Small intestine (tissue), 16 donors: ENCODE measurements at places on chromosomes 7 and 10. TPM values are rescaled to one million over a fixed set of nuclear protein-coding genes. Genes with fewer than 3 reads are reported as not detected.
A peak's percentile ranks its signal among the peaks of the same experiment; 100 is the strongest.

GRCh38 chr7:156014808-156015207 is 202.5 kb upstream of the SHH start:
- no peak for DNase-seq

- no peak for DNase-seq
These were observed 116.4 kb downstream of the TSPAN12 start for GRCh38 chr7:120741371-120742042.

GRCh38 chr7:33946094-33946699 is 40.9 kb downstream of the BMPER start:
- DNase-seq: no peak

Gene SPDYE16
- polyA plus RNA-seq: not detected

- no peak for DNase-seq
These were observed 15.4 kb downstream of the CCDC136 start for GRCh38 chr7:128807191-128807590.

GRCh38 chr10:7551950-7552716 is 114.6 kb downstream of the ITIH5 start:
- DNase-seq: no peak

Gene MCU
- polyA plus RNA-seq: 43.3 TPM

DNA sequence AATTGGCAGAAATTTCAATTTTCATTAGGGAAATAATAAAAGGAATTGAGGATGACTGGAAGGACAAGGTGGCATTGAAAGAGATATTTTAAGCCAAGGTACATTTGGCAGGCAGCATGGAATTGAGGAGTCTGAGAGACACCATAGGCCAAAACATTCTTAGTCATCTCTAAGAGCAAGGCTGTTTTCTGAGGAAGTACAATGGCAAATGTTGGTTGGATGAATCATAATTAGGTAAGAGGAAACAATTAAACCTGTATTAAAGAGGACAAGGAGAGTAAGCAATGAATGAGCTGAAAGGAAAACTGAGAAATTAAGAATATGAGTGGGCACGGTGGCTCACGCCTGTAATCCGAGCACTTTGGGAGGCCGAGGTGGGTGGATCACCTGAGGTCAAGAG is 86.3 kb downstream of the MRPL32 start:
- no peak for DNase-seq

Gene UCN3
- 2.2 TPM for polyA plus RNA-seq

DNA sequence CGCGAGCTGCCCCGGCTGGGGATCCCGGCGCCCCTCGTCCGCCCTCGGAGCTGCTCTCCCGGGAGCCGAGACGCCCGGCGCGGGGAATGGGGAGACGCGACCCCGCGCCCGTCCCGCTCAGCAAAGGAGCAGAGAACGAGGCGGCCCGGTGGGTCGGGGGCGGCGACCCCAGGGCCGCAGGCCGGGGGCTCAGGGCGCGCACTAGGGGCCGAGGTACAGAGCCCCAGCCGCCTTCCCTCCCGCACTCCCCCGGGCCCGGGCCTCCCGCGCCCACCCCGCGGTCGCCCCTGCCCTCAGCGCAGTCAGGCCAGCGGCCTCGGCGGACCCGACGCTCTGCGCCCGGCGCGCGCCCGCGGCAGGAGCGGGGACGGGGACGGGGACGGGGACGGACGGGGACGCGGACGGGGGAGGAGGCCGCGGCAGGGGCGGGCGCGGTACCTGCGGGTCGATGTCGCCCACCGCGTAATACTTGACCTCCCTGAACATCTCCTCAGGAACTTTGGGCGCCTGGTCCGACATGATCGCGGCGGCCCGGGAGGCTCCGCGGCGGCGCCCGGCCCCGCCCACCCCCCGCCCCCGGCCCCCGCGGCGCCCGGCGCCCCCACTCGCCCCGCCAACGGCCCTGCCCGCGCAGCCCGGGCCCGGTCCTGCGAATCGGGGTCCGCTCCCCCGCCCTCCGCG is 373 bp downstream of the PAXIP1 start:
- peak; percentile 45 for DNase-seq

- DNase-seq: no peak
These were observed 23.1 kb upstream of the SRGN start for GRCh38 chr10:69064762-69065328.

DNA sequence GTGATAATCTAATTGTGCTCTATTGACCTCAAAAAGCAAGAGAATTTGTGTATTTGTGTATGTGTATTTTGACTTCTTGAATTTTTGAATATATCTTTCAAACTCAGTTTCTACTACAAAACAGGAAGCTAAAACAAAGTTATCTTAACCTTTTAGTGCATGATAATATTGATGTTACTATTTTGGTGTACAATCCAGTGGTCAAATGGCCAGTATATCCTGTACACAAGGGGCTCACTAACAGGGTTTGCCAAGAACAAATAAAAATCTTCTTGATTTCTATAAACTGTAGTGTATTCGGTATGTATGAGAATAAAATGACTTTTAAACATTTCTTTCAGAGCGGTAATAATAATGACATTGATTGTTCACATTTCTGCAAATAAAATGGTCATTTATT is 69.6 kb downstream of the FOXP2 start:
- DNase-seq: no peak

Gene TUBB8
- polyA plus RNA-seq: 0.13 TPM

GRCh38 chr7:47551668-47552440 is 30.1 kb downstream of the TNS3 start:
- DNase-seq: peak; percentile 74

DNA sequence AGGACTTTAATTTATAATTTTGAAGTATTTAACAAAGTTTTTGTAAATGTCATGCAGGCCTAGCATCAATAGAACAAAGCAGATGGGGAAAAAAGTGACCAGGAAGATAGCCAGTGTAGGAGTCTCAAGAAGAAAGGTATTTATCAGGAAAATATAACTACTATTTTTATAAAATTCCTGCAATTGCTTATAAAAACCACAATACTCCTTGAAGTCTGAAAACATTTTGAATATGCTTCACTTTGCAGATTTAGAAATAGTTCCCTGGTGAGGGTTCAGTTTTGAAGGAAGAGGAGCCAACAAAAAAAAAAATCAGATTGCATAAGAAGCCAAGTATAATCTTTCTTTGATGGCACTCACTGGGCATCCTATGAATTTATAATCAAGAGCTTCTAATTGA is 34.1 kb downstream of the MTERF1 start:
- no peak for DNase-seq

Gene SPDYE9
- not detected for polyA plus RNA-seq

DNA sequence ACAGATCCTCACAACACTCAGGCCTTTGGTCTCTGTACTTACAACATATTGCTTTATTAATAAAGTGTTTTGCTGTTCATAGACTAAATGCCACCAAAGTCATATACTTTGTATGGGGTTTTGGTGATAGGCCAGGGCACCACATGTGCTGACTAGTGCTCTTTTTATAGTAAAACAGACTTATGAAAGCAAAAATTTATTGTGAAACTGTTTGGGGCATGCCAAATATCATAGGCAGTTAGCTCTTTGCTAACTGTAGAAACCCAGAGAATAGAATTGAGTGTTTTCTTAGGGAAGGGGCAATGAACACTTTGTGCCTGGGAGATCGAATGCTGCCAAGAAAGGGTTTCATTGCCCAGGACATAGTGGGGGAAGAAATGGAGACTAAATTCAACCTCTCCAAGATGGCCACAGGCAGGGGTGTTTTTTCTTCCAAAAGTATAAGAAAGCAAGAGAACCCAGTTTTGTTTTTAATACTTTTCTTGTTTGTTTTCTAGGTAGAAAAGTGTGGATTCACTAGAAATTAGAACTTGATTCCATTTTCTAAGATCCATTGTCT is 142.7 kb downstream of the TRIL start:
- no peak for DNase-seq

DNA sequence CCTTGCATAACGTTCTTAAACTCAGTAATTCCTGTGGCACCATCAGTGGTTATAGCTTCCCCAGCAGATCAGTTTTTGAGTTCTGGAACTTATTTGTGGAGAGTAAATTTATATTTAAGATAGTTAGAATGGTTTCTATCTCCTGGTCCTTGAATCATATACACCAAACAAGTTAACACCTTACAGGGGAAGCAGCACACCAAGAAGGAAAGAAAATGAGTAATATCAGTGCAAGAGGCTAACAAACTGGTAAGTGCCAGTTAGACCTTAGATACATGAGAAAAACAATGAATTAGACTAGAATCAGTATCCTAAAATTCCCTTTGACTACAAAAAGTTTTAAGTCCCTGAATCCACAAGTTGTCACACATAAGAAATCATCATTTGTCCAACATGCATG is 54.2 kb downstream of the ABI1 start:
- DNase-seq: no peak

- DNase-seq: peak; percentile 64
These were observed 128.6 kb upstream of the KCTD7 start for GRCh38 chr7:66500087-66500486.

- DNase-seq: no peak
These were observed 168.7 kb upstream of the HABP2 start for GRCh38 chr10:113384181-113384580.

Gene BLVRA
- polyA plus RNA-seq: 3.4 TPM

- no peak for DNase-seq
These were observed 6.5 kb downstream of the GNB2 start for GRCh38 chr7:100679927-100680575.

DNA sequence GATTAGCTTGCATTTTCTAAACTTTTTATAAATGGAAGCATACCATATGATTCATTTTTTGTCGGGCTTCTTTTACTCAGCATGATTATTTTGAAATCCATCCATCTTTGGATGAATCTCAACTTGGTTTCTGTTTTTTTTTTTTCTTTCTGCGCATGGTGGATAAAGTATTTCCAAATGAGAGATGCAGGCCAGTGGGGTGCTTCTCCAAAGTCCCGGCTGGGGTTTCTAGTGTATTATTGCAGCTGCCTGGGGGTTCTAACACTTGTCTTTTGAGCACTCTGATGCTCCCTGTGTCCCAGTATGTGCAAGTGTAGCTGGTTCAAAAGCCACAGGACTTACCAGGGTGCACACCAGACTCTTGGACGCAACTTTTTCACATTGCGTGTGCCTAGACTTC is 70.9 kb upstream of the LOXL4 start:
- DNase-seq: no peak

Gene COL26A1
- polyA plus RNA-seq: not detected

Gene TMEM225B
- polyA plus RNA-seq: not detected

- DNase-seq: no peak
These were observed 28.0 kb upstream of the ARHGAP21 start for GRCh38 chr10:24751716-24752115.

DNA sequence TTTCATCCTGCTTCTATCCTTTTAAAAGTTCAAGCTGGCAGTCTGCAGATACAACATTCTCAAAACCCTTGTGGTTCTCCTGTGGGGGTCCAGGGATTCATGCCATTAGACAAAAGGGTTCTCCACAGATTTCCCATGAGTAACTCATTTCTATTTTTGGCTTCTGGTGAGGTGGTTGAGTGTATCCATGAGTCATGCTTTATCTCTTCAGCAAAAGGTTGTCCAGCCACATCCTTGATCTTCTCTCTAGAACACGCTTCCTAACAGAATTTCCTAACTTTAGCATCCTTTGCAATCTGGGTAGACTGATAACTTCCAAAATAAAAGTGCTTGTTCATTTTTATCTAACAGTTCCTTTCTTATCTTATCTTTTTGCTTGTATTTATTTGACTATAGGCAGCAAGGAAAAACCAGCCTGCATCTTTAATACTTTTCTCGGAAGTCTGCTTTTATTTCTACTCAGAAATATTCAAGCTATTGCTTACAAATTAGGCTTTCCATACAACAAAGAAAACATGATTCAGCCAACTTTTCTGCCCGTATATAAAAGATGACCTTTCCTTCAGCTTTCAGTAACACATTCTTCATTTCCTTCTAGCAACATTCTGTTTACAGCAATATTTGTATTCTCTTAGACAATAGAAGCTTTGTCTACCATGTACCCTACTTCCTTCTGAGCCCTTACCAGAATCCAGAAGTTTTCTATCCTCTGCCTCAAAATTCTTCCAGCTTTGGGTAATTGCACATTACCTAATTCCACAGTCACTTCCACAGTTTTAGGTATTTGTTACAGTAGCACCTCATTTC is 79.3 kb upstream of the IL6 start:
- no peak for DNase-seq

Gene GDF2
- not detected for polyA plus RNA-seq

Gene EN2
- polyA plus RNA-seq: not detected

- DNase-seq: no peak
These were observed 489.7 kb upstream of the CELF2 start for GRCh38 chr10:10527861-10528562.

Gene HOXA6
- polyA plus RNA-seq: not detected

- no peak for DNase-seq
These were observed 13.5 kb downstream of the GCC1 start for GRCh38 chr7:127571741-127572505.

GRCh38 chr10:13268310-13268709 is 31.6 kb downstream of the PHYH start:
- no peak for DNase-seq
